Stimulated activated CD8-positive, alpha-beta memory T cell treated with anti-CD3 and anti-CD28 coated beads, Interleukin-4, amount 100 ng/mL, for 1 hour (primary cell): ENCODE measurements at places on chromosomes 3 and 15.

DNA sequence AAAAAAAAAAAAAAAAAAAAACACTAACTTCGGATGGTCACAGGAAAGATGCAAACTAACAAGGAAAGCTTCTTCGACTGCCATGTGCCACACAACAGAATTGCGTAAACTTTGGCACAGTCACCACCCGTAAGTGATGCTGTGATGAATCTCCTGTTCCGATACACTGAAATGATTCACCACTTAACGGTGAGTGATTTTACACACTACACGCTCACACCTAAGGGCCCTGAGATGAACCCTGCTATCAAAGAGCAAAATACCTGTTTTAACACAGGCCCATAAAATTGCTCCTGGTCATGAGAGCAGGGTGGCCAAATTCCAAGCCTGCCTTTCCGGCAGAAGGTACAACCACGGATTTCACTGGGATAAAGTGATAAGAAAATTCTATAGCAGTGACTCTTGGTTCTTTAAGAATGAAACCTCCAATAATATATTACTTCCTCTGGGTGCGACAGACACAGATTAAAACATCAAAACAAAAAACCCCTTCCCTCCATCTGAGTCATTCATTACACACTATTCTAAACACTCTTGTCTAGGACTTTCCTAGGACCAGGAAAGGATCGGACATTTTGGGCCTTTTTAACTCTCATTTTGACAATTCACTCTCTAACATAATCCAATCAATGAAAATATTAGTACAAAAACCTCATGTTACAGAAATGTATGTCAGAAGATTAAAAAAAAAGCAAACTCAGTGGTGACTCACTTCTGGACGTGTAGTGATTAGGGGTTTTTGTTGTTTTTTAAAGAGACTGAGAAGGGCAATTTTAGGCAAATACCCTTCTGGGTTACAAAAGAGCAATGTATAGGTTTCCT lies 28.3 kb downstream of the LRIG1 start:
- DNase-seq = no peak

GRCh38 chr3:129052675-129053074 lies 7.9 kb upstream of the GP9 start:
- DNase-seq = no peak

DNA sequence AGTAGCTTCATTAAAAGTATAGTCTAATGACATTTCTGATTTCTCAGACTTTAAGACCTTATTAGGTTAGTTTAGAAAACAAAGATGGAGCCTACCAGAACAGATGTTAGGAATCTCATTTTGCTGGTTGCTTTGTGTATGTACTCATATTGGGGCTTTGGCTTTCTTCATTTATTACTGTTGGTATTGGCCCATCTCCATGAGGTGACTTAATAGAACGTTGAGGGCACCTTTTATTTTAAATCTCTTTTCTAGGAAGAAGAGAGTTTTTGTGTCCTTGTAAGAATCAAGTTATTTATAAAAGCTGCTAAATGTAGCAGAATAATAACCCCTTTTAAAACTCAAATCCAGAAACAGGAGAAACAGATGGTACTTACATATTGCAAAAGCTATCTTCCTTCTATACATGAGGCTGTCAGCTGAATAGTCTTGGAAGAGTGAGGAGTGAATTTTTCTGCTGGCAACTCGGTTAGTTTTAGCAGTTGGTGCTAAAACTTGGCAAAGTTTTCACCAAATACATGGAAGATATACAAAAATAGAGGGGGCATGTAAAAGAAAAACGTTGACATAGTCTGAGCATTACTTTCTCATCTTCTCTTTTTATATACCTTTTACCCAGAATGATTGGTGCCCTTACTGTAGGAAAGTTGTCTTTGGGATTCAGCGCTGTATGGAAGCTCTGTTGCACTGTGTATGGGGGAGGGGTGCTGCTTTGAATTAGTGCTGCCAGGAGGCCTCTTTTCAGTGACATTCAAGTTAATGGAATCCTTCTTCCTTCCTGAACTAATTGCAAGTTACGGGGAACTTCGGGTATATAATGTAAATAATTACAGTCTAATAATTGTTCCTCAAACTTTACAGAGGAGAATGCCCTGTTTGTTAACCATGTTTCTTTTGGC lies 35.8 kb downstream of the CTNNB1 start:
- DNase-seq = no peak

GRCh38 chr15:27254055-27254454 lies 283.1 kb downstream of the GABRG3 start:
- DNase-seq = no peak

DNA sequence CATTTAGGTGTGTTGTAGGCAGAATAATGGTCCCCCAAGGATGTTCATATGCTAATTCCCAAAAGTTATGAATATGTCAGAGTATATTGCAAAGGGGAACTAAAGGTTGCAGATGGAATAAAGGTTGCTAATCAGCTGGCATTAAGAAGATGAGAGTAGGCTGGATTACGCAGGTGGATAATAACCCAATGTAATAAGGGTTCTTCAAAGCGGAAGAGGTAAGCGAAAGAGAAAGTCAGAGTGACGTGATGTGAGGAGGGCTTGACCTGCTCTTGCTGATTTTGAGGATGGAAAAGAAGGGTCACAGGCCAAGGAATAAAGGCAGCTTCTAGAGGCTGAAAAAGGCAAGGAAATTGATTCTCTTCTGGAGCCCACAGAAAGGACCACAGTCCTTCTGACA lies 104.0 kb downstream of the STRIT1 start:
- no peak for DNase-seq

GRCh38 chr3:53171064-53171418 lies 10.0 kb downstream of the PRKCD start:
- DNase-seq = no peak

- no peak for DNase-seq
Observed at GRCh38 chr3:184610245-184610871, 48.8 kb downstream of the EPHB3 start.

- no peak for DNase-seq
Observed at GRCh38 chr3:69433969-69434325, 48.1 kb upstream of the FRMD4B start.

DNA sequence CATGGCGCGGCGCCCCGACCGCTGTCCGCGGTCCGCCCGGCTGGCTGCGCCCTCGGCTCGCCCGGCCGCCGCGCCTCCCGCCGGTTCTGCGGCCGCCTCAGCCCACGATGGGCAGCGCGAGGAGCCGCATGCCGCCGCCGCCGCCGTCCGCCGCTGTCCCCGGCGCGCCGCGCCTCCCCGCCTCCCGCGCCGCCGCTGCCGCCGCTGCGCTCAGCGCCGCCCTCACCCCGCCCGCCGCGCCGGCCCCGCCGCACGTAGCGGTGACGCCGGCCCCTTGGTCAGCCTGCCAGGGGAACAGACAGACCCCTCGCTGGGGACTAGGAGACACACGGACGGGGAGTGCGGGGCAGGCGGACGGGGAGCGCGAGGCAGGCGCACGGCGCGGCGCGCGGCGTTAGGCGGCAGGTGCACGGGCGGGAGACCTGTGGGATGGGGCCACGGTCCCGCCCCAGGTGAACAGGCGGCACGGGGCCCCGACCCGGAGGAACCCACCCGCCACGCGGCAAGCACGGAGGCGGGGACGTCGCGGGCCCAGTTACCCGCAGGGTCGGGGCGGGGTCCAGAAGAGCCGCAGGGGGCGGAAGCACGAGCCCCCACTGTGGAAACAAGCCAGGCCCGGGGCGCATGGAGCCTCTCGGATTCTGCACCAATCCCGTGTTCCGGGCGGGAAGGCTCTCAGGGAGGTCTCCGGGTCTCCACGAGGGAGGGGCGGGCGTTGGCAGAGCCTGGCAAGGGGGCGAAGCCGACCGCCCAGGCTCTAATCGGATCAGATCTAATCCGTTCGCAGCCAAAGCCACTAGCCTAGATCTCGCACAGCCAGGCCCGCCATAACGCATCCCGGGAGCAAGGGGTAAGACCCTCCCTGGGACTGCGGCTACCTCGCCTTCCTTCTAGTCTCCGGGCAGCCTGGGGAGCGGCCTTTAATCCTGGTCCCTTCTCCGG lies at the start of gene CSPG5:
Gene CSPG5 (minus strand): TSS at position 175 of the 942 bp plus-strand sequence. CDS start 172 bp downstream, at position 3.
- no peak for DNase-seq

DNA sequence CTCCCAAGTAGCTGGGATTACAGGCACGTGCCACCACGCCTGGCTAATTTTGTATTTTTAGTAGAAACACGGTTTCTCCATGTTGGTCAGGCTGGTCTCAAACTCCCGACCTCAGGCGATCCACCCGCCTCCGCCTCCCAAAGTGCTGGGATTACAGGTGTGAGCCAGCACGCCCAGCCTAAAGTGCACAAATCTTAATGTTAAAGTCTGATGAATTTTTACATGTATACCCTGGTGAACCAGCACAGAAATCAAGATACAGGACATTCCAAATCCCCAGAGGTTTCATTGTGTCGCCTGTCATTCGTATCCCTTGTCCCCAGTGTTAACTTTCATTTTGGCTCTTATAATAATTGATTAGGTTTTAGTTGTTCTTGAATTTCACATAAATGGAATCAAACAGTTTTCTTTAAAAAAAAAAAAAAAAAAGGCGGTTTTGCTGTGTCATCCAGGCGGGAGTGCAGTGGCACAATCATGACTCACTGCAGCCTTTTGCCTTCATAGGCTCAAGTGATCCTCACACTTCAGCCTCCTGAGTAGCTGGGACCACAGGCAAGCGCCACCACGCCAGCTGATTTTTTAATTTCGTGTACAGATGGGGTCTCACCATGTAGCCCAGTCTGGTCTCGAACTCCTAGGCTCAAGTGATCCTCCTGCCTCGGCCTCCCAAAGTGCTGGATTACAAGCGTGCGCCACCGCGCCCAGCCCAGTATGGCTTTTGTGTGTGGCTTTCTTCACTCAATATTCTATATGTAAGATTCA lies 1.5 kb upstream of the TM4SF19 start:
- no peak for DNase-seq

DNA sequence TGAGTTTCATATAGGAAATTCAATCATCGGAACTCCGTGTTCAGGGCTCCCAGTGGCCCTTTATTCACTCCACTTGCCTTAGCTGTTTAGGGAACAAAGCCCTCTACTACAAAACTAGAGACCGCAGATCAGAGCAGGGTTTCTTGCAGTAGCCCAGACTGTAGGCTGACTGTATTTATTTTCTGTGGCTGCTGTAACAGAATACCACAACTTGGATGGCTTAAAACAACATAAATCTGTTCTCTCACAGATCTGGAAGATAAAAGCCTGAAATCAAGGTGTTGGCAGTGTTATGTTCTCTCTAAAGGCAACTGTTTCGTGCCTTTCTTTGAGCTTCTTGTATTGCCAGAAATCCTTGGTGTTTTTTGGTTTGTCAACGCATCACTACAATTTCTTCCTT lies 479.0 kb downstream of the AGBL1 start:
- no peak for DNase-seq

DNA sequence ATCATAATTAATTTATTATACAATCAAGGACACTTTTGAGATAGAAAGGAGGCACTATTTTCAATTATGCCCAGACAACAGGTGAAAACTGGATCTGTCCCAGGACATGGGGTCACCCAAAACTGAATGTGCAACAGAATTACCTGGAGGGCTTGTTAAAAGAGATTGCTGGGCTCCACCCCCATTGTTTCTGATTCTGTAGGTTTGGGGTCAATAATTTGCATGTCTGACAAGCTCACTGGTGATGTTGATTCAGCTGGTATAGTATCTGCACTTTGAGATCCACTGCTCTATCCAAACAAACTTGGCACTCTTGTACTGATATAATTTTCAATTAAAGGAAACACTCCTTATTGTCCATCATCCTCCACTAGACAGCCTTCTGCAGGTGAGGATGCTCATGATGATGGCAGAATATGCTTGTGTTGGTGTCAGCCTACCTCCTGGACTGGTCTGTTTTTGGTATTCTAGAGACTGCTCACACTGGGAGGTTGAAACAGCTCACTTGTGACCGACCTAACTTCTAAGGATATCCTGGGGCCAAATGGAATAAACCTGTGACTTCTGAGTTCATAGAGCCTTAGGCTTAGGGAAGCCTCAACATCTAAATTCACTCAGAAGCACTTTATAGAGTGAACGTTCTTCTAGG lies 2.2 kb downstream of the P2RY14 start:
- DNase-seq = no peak

- no peak for DNase-seq
Observed at GRCh38 chr3:169394316-169394715, 269.2 kb downstream of the MECOM start.

DNA sequence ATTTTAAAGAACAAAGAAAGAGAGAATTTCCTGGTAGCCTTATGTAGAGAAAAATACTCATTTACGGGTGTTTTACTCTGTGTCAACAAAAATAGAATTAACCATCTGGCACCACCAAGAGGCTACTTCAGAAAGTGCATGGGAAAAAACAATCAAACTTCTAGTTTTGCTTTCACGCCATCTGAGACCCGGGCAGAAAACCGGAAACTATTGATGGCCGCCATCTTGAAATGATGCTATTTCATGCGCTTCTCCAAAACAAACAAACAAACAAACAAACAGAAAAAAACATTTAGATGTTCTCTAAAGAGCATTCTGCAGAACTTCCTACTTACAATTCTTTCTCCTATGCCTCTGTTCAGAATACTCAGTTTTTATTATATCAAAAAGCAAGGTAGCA lies 49.4 kb upstream of the SYNPR start:
- DNase-seq = no peak

- DNase-seq = no peak
Observed at GRCh38 chr3:47849699-47850563, 47.0 kb downstream of the DHX30 start.

GRCh38 chr3:40213556-40213955 lies 96.0 kb upstream of the EIF1B start:
- no peak for DNase-seq

GRCh38 chr3:129014148-129014547 lies 13.0 kb downstream of the EFCC1 start:
- DNase-seq = no peak

DNA sequence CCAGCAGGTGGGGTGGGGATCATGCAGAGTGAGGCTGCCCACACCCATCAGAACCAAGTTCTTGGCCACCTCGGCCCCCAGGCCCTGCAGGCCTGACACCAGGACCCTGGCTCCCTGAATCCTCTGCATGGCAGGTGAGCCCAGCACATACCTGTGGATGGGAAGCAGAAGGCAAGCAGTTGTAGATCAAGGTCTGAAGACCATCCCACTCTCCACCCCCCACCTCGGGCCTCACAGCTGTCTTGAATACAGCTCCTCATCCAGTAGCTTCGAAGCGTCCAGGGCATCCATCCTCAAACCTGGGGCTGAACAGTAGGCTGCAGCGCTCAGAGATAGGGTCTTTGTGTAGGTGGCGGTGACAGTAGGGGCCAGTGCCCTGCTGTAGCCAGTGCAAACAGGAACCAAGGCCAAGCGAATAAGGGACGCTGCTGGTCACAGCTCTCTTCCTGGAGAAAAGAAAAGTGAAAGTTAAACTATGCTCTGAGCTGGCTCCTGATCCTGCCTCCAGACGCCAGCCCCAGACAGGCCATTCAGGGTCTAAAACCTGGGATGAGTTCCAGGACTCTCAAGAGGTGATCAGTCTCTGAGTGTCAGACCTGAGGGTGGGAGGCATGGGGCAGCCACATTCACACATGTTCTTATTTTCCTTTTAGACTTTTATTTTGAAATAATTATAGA lies at the start of gene UBA7:
Gene UBA7 (minus strand): TSS at position 457 of the 678 bp plus-strand sequence. CDS start 166 bp downstream, at position 291.
- DNase-seq = no peak
